ENCODE measurements at places on chromosomes 7 and 10. TPM values are rescaled to one million over a fixed set of nuclear protein-coding genes. Genes with fewer than 3 reads are reported as not detected.

- no peaks in the 10 kb centered on the region for H3K27me3 ChIP-seq
- H3K36me3 ChIP-seq, result no peaks in the 10 kb centered on the region
- no peak overlapping the region for H3K4me3 ChIP-seq
- no peak for DNase-seq
- H3K27ac ChIP-seq, result no peak overlapping the region
Measured at GRCh38 chr7:40715053-40715430, 580.2 kb downstream of the SUGCT start.

- H3K27ac ChIP-seq, result 0 out of 2 replicates have a peak overlapping the region, but pooled peaks have one; percentile 15
- DNase-seq, result no peak
- no peaks in the 10 kb centered on the region for H3K36me3 ChIP-seq
- peaks cover 20% of the 10 kb centered on the region for H3K4me1 ChIP-seq
Measured at GRCh38 chr10:112826018-112826697, 123.9 kb upstream of the TCF7L2 start.

DNA sequence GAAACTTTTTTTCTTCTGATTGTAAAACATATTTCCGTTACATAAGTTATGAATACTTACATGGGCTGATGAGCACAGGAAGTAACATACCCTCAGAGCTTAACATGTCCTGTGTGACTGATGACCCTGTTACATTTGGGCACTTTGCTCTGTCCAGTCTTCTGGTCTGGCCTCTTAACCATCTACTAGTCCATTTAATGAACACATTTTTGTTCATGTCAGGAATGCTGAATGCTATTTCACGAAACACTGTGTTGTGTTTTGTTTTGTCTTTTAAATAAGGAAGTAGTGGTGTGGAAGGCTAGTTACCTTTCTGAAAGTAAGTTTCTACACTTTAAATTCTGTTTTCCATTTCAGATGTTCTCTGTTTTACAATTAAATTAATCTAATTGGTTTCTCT lies 77.7 kb downstream of the RBM33 start:
- H3K36me3 ChIP-seq, result peaks cover 17% of the 10 kb centered on the region
- H3K27me3 ChIP-seq, result no peaks in the 10 kb centered on the region
- H3K4me1 ChIP-seq, result peaks cover 96% of the 10 kb centered on the region
- DNase-seq, result peak; percentile 59
- H3K4me3 ChIP-seq, result peak overlapping the region; percentile 25
- H3K27ac ChIP-seq, result peak overlapping the region; percentile 90

GRCh38 chr10:31148951-31149350 lies 117.3 kb upstream of the ZNF438 start:
- H3K27ac ChIP-seq, result no peak overlapping the region
- no peaks in the 10 kb centered on the region for H3K36me3 ChIP-seq
- H3K4me1 ChIP-seq, result peaks cover 16% of the 10 kb centered on the region
- H3K27me3 ChIP-seq, result no peaks in the 10 kb centered on the region
- no peak for DNase-seq

DNA sequence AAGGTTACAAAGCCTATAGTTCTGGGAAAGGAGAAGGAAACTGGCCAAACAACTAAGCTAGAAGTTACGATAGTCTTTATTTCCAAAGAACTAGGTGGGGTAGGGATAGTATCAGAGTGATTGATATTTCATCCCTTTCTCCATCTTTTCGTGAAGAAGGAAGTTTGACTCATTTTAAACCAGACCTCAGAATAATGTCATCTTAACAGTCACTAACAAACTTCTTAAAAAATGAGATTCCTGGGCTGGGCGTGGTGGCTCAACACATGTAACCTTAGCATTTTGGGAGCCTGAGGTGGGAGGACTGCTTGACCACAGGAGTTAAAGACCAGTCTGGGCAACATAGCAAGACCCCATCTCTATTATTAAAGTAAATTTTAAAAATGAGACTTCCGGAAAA lies 69.4 kb downstream of the ARL4A start:
- no peaks in the 10 kb centered on the region for H3K36me3 ChIP-seq
- H3K27ac ChIP-seq, result no peak overlapping the region
- no peak for DNase-seq
- H3K4me3 ChIP-seq, result no peak overlapping the region

The OR13A1 gene
- 3.2 TPM for total RNA-seq

The CFAP69 gene
- total RNA-seq, result 0.32 TPM

The UCN3 gene
- not detected for total RNA-seq

DNA sequence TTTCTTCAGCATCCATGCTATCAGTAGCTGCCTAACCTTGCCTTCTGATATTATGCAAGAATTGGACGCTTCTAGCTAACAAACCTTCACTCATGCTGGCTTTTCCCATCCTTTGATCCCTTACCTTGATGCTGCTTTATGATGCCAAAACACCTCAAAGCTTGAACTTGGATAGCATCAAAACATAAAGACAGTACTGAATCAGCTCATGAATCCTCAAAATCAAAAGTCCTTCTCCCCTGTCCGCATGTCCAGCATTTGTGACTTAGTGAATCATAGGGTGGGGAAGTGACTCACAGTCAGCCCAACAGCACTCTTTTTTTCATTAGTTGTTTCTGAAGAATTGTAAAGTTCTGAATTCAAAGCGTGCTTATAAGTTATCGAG lies 89.5 kb upstream of the PIK3CG start:
- no peaks in the 10 kb centered on the region for H3K4me1 ChIP-seq
- H3K36me3 ChIP-seq, result no peaks in the 10 kb centered on the region
- no peak for DNase-seq

DNA sequence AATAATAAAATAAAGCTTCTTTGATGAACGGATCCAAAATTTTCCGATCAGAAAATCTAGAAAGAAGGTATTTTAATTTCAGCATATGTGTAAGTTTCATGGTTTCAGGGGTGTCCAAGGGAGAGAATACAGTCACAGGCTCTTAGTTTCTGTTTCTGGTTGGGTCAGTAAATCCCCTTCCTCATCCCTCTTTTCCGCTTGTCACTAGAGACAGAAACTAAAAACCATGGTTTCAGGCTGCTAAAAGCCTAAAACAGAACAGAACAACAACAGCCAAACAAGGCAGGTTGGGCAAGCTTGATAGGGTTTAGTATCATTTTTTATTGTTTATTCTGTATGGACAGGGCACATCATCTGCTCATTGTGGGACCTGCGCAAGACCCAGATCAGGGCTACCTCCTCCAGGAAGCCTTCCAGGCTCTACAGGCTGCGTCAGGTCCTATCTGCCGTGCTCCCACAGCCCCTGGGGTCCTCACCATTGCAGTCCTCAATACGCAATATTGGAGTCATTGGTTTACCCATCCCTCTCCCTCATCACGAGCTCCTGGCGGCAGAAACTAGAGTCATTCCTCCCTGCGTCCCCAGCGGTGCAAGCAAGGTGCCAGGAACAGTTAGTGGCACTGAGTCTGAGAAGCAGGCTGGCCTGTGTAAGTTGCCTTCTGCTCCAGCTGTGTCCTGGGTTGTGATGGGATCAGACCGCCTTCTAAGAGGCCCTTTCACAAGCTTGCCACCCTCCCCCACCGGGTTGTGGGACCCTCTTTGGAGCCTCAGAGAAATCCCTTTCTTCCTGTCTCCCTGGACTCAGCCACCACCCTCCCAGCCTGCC lies 70.2 kb upstream of the CUX1 start:
- H3K27ac ChIP-seq, result no peak overlapping the region
- H3K4me3 ChIP-seq, result no peak overlapping the region
- H3K4me1 ChIP-seq, result peaks cover 21% of the 10 kb centered on the region
- no peaks in the 10 kb centered on the region for H3K27me3 ChIP-seq

Measured in Karpas-422 (cell line).